ENCODE measurements at places on chromosomes 3 and 15.

GRCh38 chr3:45993421-45994027 is 2.1 kb downstream of the FYCO1 start:
- no peak for DNase-seq

DNA sequence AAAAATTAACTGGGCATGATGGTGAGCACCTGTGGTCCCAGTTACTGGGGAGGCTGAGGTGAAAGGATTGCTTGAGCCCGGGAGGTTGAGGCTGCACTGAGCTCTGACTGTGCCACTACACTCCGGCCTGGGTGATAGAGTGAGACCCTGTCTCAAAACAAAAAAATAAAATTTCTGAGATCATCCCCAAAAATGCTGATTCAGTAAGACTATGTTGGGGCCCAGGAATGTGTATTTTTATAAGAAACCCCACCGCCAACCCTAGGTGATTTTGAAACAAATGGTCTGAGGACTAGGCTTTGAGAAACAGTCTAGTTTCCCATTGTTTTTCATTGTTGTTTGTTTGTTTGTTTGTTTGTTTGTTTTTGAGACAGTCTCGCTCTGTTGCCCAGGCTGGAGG is 4.1 kb downstream of the SLC27A2 start:
- DNase-seq, result no peak

GRCh38 chr15:65204236-65204930 is 6.9 kb downstream of the CILP start:
- no peak for DNase-seq

DNA sequence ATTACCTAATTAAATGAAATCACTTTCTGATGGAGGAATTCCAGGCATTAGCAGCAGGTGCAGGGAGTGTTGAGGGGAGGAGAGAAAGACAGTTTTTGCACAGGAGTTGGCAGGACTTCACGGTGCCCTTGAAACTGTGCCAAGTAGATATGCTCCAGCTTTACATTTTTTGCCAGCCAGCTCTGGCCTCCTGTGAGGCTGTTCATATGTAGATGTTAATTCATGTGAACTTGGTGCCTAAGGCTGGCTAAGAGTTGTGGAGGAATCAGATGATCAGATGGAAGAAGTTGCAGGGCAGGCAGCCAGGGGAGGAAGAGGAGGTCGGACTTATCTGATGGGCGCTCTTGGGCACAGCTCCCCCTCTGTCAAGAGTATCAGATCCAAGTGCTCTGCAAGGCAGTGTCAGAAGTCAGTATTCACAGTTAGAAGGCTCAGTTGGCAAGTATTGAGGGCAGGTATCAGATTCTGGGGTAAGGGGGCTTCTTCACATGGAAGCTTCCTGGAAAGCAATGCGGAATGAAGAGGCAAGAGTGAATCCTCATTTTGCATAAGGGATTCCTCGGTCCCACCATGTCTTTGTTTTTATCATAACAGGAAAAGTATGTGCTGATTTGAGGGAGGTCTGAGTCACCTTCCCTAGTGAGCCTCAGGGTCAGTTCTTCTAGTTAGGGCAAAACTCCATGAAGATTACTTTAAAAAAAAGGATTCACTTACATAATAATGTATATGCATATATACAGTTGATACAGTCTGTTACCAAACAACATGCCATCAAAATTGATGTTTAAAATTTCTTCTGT is 172.6 kb upstream of the UMPS start:
- DNase-seq, result no peak

DNA sequence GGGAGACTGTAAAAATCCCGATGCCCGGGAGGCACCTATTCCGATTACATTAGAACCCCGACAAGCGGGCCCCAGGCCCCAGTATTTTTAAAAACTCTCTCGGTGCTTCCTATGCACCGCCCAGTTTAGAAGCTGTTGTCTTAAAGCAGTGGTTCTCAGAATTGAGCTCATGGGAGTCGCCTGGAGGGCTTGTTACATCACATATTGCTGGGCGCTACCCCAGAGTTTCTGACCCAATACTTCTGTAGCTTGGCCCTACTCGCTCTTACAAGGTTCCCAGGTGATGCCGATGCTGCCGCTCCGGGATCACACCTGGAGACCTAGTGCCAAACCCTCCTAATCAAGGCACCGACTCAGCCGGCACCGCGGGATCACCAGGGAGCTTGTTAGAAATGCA is 35.2 kb downstream of the CPN2 start:
- DNase-seq, result no peak

DNA sequence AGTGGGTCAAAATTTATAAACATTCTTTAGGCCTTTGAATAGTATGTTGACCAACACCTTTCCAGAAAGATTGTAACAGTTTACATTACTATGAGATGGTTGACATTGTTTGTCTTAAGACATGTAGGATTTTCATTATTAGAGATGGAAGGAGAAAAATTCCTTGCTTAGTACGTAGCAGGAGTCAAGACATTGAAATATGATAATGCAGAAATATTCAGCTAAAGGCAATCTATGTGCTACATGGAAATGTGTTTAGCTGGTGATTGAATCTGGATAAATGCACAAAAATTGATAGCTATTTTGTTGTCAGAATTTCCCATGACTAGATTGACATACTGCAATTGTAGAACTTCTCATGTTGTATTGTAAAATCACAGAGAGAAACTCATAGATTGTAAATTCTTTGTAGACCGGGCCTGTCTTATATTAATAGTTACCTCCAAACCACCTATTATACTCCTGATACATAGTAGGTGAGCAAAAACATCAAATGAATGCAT is 370.4 kb upstream of the CBLB start:
- DNase-seq, result no peak

DNA sequence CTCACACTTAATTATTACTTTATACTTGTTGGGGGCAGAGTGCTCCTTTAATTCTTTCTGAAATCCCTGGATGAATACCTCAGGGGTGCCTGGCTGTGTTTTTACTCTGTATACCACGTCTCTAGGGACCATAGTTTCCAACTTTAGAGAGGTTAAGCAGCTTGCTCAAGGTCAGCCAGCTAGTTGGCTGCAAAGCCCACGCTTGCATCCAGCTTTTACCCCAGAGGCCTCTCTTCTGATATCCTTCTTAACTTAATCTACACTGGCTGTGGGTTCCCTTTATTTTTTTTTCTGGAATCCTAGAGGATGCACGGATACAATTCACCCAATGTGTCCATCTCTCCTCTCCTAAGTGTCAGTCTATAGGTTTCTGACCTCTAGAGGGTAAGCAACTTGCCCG is 1.4 kb downstream of the PDZRN3 start:
- no peak for DNase-seq

DNA sequence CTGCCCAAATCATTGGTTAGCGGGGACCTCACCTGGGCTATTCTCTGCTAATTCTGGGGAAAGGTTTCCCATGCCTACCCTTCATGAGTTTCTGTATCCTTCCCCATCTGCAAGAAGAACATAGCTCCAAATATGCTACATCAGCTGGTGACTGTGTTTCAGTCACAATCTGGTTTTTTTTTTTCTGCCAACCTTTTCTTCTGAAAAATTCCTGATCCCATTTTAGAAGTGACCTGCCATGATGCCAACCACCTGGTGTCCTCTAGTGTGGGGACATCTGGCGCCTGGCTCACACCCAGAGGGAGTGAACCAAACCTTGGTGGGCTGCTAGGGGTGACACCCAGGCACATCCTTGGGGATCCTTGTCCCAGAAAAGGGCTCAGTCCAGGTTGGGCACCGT is 76.1 kb downstream of the CHRD start:
- no peak for DNase-seq

GRCh38 chr3:123392871-123393620 is 55.8 kb downstream of the ADCY5 start:
- no peak for DNase-seq

DNA sequence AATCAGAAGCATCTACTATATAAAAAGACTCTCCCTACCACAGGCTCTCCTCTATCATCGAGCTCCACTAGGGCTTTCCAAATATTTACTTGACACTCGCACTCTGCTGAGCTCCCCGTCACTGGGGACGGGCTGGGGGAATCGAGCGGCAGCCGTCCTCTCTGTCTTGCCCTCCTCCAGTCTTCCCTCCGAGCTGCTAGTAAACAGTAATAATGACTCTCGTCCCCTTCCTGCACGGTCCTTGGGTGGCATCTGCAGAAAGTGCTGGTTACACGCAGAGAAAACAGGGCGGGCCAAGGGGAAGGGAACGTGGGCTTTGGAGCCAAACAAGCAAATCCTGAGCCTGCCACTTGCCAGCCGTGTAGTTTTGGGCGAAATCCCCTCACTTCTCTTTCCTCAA is 96.6 kb downstream of the LRIG1 start:
- DNase-seq, result no peak

DNA sequence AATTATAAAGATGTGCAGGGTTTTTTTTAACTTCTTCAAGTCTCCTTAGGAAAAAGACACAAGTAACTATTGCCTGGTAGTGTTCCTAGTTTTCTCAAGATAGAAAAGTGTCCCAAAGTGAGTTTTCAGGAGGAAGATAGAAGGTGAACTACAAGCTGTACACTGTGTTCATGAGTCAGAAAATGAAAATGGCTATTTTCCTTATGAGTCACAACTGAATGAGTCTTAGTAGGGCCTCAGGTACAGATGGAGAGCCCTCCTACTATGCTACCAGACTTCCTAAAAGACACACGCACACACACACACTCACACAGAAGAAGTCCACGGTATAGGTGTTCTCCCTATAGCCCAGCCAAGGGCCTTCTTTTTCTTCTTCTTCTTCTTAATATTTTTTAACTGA is 3.1 kb downstream of the MYO1E start:
- DNase-seq, result no peak

GRCh38 chr3:68986496-68987208 is 26.8 kb downstream of the EOGT start:
- no peak for DNase-seq

DNA sequence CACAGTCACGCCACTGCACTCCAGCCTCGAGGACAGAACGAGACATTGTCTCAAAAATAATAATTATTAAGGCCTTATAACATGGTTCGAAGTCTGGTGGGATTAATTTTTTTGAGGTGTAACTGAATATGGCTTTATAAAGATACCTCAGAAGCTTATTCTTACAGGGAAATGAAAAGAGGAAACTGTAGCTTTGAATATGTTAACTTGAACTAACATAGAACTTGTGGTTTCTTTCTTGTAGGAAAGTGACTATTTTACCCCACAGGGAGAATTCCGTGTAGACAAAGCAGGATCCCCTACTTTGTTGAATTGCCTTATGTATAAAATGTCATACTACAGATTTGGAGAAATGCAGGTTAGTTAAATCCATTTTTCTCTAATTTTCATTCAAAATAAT is 96.3 kb downstream of the STT3B start:
- no peak for DNase-seq

GRCh38 chr3:53936347-53936746 is 44.7 kb upstream of the SELENOK start:
- no peak for DNase-seq
